Fibroblast of pulmonary artery (primary cell): ENCODE measurements at places on chromosomes 7 and 10.
A peak's percentile ranks its signal among the peaks of the same experiment; 100 is the strongest.

DNA sequence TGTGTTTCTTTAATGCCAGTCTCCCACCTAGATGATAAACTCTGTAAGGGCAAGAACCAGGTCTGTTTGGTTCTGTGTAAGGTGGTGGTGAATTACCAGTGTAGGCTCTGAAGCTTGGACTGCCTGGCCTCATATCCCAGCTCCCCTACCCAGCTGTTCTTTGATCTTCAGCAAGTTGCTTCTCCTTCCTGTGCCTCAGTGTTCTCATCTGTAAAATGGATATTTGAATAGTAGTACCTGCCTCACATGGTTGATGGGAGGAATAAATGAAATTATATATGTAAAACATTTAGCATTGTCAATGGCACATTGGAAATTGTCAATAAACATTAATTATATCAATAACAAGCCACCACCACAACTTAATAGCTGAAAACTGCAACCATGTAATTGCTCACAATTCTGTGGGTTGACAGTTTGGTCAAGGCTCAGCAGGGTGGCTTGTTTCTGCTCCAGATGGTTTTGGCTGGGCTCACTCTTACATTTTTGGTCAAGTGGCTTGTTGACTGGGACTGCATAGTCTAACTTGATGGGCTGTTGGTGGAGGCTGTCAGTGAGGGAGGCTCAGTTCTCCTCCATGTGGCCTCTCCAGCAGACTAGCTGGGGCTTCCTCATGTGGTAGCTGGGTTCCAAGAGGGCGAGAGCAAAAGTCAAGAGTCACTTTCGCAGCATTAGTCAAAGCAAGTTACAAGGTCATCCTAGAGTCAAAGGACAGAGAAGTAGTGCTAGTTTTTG lies 84.5 kb upstream of the DUSP5 start:
- DNase-seq, result no peak

- no peak for DNase-seq
Observed at GRCh38 chr7:150524018-150524417, 9.3 kb downstream of the GIMAP7 start.

GRCh38 chr7:122364761-122365280 lies 60.3 kb upstream of the FEZF1 start:
- no peak for DNase-seq

DNA sequence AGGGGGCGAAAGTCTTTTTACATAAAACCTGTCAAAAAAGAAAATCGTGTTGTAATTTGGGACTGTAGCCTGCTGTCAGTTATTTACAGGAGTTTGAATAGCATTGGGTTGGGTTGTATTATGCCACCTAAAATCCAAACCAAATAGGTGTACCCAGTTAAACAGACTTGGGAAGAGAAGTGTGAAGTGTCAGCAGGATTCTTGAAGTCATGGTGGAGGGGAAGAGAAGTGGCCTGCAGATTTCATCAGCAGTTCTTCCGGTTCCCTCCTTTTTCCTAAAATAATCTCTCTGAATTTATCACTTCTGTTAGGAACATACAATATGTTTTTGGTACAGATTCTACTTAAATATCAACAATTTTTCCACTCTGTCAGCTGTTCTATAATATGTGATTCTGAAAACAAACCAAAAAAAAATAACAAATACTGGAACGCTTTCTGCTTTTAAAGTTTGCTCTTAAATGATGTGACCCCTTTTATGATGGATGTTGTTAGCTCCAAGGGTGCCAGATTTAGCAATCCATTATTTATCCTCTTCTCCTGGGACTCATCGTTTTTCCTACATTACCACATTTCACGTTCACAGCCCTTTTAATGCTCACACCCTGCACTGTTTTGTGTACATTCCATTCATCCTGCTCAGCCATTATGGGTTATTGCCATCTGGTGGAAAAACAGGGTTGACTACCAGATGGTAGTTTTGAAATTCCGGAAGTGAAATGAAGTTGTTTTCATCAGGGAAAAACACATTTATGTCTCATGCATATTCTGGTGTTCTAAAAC lies 18.7 kb upstream of the ARHGAP12 start:
- peak; percentile 93 for DNase-seq

DNA sequence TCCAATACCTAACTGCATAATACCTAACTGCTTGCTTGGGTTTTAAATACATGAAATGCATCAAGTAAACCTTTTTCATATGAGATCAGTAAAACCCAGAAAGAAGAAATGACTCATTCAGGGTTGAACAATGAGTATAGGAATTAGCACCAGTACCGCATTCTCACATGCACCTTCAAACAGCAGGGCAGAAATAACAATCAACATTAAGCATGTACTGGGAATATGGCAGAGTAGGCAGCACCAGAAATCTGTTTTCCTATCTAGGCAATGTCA lies 850.3 kb upstream of the SORCS1 start:
- DNase-seq, result no peak

DNA sequence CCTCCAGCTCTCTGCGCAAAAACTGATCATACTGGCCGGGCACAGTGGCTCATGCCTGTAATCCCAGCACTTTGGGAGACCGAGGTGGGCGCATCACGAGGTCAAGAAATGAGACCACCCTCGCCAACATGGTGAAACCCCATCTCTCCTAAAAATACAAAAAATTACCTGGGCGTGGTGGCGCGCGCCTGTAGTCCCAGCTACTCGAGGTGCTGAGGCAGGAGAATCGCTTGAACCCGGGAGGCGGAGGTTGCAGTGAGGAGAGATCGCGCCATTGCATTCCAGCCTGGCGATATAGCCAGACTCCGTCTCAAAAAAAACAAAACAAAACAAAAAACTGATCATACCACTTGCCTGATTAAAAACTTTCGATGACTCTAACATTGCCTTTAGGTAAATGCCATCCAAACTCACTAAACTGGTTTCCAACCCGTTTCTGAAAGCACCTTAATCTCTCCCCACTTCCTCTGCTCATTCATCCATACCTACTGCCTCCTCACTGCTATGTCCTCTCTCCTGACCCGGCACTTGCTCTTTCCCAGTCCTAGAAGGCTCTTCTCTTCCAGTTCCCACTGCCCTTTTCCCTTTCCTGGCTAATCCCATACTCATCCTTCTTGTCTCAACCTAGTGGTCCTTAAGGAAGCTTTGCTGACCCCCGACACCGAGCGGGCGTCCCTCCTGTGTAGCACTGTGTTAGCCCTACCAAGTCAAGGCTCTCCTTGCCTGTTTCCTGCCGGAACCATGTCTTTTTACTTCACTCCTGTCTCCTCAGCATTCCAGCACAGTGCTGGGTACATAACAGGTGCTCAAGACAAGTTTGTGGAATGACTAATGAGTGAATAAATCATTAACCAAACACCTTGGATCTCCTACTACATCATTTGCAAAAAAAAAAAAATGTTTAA lies 686 bp upstream of the MIOS start:
- DNase-seq, result no peak

GRCh38 chr7:94436700-94437099 lies 42.0 kb downstream of the COL1A2 start:
- DNase-seq, result no peak

DNA sequence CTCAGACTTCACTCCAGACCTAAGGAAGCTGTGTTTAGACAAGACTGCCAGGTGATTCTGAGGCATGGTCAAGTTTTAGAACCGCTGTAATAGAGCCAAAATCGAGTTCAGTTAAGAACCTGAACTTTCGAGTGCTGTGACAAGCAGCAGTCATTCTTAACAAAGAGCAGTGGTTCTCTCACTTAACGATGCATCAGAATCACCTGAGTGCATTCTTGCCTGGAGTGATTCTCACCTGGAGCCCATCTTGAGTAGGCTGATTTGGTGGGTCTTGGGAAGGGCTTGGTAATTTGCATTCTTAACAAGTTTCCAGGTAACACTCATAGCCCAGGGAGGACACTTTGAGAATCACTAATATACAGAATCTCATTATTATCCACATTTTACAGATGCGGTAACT lies 44.7 kb downstream of the PLXNA4 start:
- no peak for DNase-seq
